ENCODE measurements at places on chromosomes 16 and 17. TPM values are rescaled to one million over a fixed set of nuclear protein-coding genes. Genes with fewer than 3 reads are reported as not detected.

- no peaks in the 10 kb centered on the region for H3K27me3 ChIP-seq
- H3K4me1 ChIP-seq = no peaks in the 10 kb centered on the region
- H3K4me3 ChIP-seq = no peak overlapping the region
- no peaks in the 10 kb centered on the region for H3K36me3 ChIP-seq
- no peak for DNase-seq
Observed at GRCh38 chr17:60798576-60798975, 120.9 kb downstream of the BCAS3 start.

DNA sequence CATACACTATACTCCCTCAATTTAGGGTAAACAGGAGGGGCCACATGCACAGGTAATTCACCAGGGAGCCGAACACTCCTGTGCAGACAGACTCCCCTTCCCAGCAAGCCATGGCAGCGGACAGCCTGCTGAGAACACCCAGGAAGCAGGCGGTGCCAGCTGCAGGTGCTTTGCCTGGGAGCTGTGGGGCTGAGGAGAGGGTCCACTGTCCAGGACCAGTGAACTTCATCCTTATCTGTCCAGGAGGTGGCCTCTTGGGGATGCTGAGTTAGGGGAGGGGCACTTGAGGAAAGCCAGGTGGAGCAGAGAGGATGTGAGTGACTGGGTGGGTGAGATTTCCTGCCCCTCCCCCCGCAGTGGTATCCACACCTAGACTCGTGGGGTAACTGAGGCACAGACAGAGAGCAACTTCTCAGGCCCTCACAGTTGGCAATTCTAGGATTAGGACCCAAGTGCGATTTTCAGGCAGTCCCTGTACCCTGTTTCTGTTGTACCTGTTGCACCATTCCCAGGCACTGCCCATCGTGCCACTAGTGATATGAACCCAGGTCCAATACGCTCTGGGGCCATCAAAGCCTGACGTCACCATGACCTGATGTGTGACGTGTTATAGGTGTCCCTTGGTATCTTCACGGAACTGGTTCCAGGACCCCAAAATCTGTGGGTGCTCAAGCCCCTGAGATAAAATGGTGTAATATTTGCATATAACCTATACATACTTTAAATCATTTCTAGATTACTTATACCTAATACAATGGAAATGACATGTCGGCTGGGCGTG is 1.2 kb downstream of the GRN start:
- H3K36me3 ChIP-seq = no peaks in the 10 kb centered on the region
- no peaks in the 10 kb centered on the region for H3K27me3 ChIP-seq
- peak overlapping the region; percentile 89 for H3K4me3 ChIP-seq
- peaks cover 10% of the 10 kb centered on the region for H3K4me1 ChIP-seq

GRCh38 chr16:58116529-58116928 is 12.7 kb downstream of the CFAP20 start:
- H3K36me3 ChIP-seq = peaks cover 32% of the 10 kb centered on the region
- H3K4me1 ChIP-seq = peaks cover 10% of the 10 kb centered on the region
- H3K4me3 ChIP-seq = no peak overlapping the region
- no peaks in the 10 kb centered on the region for H3K27me3 ChIP-seq
- no peak overlapping the region for H3K27ac ChIP-seq
- no peak for DNase-seq

DNA sequence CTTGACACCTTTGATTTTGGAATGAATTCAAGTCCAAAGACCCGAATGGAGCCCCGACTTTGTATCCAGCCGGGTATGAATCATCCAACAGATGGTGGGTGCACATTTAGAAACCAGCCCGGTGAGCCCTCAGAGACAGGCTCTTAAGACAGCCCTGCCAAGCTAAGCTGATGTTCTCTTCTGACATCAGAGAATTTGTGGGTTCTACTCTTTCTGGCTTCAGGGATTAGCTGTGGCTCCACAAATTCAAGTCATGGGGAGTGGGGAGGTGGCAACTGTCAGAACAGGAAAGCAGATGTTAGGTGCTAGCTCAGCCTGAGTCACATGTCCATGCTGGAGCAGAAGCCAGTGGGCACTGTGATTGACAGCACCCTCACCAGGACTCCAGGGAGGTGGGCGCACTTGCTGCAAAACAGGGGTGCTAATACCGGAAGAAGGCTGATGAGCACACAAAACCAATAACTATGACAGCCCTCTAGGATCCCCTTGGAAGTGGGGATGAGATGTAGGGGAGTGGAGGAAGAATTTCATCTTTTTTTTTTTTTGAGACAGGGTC is 31.4 kb upstream of the XYLT2 start:
- no peaks in the 10 kb centered on the region for H3K4me1 ChIP-seq
- H3K4me3 ChIP-seq = no peak overlapping the region
- H3K27me3 ChIP-seq = no peaks in the 10 kb centered on the region
- no peaks in the 10 kb centered on the region for H3K36me3 ChIP-seq
- no peak overlapping the region for H3K27ac ChIP-seq

- no peak overlapping the region for H3K4me3 ChIP-seq
- no peak for DNase-seq
- no peaks in the 10 kb centered on the region for H3K36me3 ChIP-seq
- H3K27me3 ChIP-seq = no peaks in the 10 kb centered on the region
- H3K4me1 ChIP-seq = no peaks in the 10 kb centered on the region
- H3K27ac ChIP-seq = no peak overlapping the region
Observed at GRCh38 chr17:66555605-66556004, 253.2 kb downstream of the PRKCA start.

DNA sequence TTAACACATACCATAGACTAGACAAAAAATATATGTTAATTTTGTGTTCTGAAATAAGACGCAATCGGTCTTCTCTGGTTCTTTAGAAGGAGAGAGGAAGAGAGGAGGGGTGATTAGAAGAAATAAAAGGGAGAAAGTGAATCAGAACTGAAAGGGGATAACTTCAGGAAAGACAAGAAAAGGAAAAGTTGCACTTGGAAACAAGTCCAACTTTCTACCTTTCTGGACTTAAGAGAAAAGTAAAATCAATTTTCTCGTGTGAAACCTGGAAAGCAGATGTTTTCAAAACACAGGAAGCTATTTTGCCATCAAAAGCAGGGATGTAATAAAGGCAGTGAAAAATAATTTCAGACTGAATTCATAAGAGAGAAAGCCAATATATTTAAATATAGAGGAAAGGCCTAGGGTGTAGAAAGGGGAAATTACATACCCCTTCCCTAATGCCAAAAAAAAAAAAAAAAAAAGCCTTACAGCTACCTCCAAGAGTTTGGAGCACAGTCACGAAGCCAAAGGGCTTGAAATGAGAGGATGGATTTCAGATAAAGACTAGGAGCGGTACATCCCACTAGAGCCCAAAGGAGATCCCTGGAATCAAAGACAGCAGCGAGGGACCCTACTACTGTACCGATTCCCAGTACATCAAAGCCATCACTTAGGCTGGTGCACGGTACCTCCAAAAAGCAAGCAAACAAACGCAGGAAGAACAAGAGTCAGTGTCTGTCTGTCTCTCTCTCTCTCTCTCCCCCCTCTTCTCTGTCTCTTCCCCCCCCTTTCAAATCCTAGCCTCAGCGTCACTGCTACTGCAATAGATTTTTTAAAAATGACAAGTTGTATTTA is 12.1 kb upstream of the ZFHX3 start:
- no peaks in the 10 kb centered on the region for H3K36me3 ChIP-seq
- H3K27me3 ChIP-seq = peaks cover 37% of the 10 kb centered on the region
- no peak for DNase-seq
- H3K4me3 ChIP-seq = no peak overlapping the region
- no peak overlapping the region for H3K27ac ChIP-seq

- H3K36me3 ChIP-seq = no peaks in the 10 kb centered on the region
- no peaks in the 10 kb centered on the region for H3K4me1 ChIP-seq
- no peak overlapping the region for H3K4me3 ChIP-seq
- H3K27ac ChIP-seq = no peak overlapping the region
Observed at GRCh38 chr17:70110443-70110880, 35.4 kb downstream of the KCNJ16 start.

DNA sequence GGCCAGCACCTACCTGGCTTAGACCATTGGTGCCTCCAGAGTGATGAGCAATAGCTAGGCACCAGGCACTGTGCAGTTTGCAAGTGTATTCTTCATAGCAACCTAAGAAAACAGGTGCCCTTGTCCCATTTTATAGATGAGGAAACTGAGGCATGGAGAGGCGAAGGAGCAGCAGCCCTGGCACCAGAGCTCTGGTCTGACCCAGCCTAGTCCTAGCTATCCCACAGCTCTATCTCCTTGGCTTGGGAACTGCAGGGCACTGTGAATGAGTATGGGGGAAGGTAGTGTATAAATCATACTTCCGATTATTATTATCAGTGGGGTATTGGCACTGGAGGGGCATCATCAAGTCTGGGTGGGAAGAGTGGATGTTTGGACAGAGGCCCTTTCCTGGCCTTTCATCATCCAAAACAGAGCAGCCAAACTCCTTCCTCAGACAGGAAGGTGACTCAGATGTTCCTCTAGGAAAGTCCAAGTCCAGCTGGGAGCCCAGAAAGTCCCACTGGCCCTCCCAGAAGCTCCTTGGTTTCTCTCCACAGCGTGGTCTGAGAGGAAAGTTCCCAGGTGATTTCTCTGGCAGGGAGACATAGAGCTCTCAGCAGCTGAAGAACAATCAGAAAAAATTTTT is 32.0 kb upstream of the PLLP start:
- no peaks in the 10 kb centered on the region for H3K36me3 ChIP-seq
- peaks cover 5% of the 10 kb centered on the region for H3K4me1 ChIP-seq
- H3K27me3 ChIP-seq = no peaks in the 10 kb centered on the region
- no peak for DNase-seq

GRCh38 chr17:75090871-75091854 is 3.4 kb downstream of the SLC16A5 start:
- no peak overlapping the region for H3K4me3 ChIP-seq
- DNase-seq = no peak
- H3K27me3 ChIP-seq = no peaks in the 10 kb centered on the region

DNA sequence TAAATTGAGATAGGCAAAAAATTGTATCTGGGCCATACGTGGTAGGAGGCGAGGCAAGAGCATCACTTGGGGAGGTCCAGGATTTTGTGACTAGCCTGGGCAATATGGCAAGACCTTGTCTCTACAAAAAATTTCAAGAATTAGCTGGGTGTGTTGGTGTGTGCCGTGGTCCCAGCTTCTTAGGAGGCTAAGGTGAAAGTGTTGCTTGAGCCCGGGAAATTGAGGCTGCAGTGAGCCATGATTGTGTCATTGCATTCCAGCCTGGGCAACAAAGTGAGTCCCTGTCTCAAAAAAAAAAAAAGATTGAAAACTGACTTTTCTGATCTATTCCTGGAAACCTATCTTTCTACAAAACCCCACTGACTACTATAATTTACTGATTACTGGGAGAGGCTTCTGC is 26.7 kb downstream of the CDK12 start:
- no peaks in the 10 kb centered on the region for H3K4me1 ChIP-seq
- peaks cover 7% of the 10 kb centered on the region for H3K36me3 ChIP-seq
- no peak overlapping the region for H3K27ac ChIP-seq
- no peaks in the 10 kb centered on the region for H3K27me3 ChIP-seq
- DNase-seq = no peak

GRCh38 chr17:22600644-22601298 is 908.4 kb downstream of the KCNJ18 start:
- no peak overlapping the region for H3K4me3 ChIP-seq
- H3K27ac ChIP-seq = no peak overlapping the region
- no peaks in the 10 kb centered on the region for H3K4me1 ChIP-seq
- H3K27me3 ChIP-seq = no peaks in the 10 kb centered on the region
- DNase-seq = no peak

GRCh38 chr17:76772842-76773525 is 35.1 kb downstream of the MFSD11 start:
- DNase-seq = peak; percentile 78
- H3K4me3 ChIP-seq = peak overlapping the region; percentile 26
- H3K4me1 ChIP-seq = peaks cover 13% of the 10 kb centered on the region
- peaks cover 17% of the 10 kb centered on the region for H3K36me3 ChIP-seq

GRCh38 chr17:12973496-12974004 is 44.3 kb downstream of the ELAC2 start:
- no peaks in the 10 kb centered on the region for H3K36me3 ChIP-seq
- no peak for DNase-seq
- no peak overlapping the region for H3K27ac ChIP-seq
- H3K4me3 ChIP-seq = no peak overlapping the region
- H3K4me1 ChIP-seq = no peaks in the 10 kb centered on the region
- H3K27me3 ChIP-seq = no peaks in the 10 kb centered on the region

DNA sequence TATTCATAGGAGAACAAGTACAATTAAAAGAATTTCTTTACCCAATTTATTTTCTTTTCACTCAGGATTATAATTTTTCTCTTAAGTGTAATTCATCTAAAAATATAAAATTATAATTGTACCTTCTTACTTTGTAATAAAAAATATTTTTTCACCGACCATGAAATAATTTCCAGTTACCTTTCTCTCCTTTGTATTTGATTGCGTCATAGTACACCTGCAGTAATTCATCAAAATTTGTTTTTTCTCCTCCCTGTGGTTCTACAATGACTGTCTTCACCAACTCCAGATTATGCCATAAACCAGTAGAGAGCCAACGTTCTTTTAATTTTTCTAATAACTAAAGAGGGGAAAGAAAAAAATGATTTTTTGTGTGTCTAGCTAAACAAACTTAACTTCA is 119.1 kb downstream of the BRIP1 start:
- no peaks in the 10 kb centered on the region for H3K36me3 ChIP-seq
- H3K27ac ChIP-seq = no peak overlapping the region
- no peak for DNase-seq
- H3K4me1 ChIP-seq = no peaks in the 10 kb centered on the region
- no peaks in the 10 kb centered on the region for H3K27me3 ChIP-seq
- no peak overlapping the region for H3K4me3 ChIP-seq

GRCh38 chr17:3835410-3836229 is 10.4 kb downstream of the NCBP3 start:
- H3K4me3 ChIP-seq = no peak overlapping the region
- no peaks in the 10 kb centered on the region for H3K4me1 ChIP-seq
- H3K27ac ChIP-seq = no peak overlapping the region
- DNase-seq = no peak
- H3K36me3 ChIP-seq = peaks cover 23% of the 10 kb centered on the region
- no peaks in the 10 kb centered on the region for H3K27me3 ChIP-seq

- no peak overlapping the region for H3K4me3 ChIP-seq
- no peak for DNase-seq
- no peaks in the 10 kb centered on the region for H3K4me1 ChIP-seq
- H3K36me3 ChIP-seq = no peaks in the 10 kb centered on the region
- H3K27me3 ChIP-seq = no peaks in the 10 kb centered on the region
- no peak overlapping the region for H3K27ac ChIP-seq
Observed at GRCh38 chr17:75615301-75615700, 17.9 kb upstream of the SMIM5 start.

GRCh38 chr17:58452738-58453137 is 35.4 kb upstream of the RNF43 start:
- no peak for DNase-seq
- no peak overlapping the region for H3K4me3 ChIP-seq
- no peak overlapping the region for H3K27ac ChIP-seq
- H3K36me3 ChIP-seq = no peaks in the 10 kb centered on the region
- no peaks in the 10 kb centered on the region for H3K4me1 ChIP-seq
- no peaks in the 10 kb centered on the region for H3K27me3 ChIP-seq

GRCh38 chr17:9271989-9272388 is 250.7 kb downstream of the NTN1 start:
- no peaks in the 10 kb centered on the region for H3K4me1 ChIP-seq
- no peak for DNase-seq
- H3K27ac ChIP-seq = no peak overlapping the region
- no peaks in the 10 kb centered on the region for H3K27me3 ChIP-seq
- no peak overlapping the region for H3K4me3 ChIP-seq
- H3K36me3 ChIP-seq = no peaks in the 10 kb centered on the region

GRCh38 chr16:57883953-57884654 is 81.8 kb upstream of the KIFC3 start:
- H3K27ac ChIP-seq = no peak overlapping the region
- no peak overlapping the region for H3K4me3 ChIP-seq
- H3K27me3 ChIP-seq = peaks cover 23% of the 10 kb centered on the region
- DNase-seq = no peak

The NEK8 gene
- polyA plus RNA-seq = 2.5 TPM

The PRR35 gene
- not detected for polyA plus RNA-seq

The RHBDL3 gene
- not detected for polyA plus RNA-seq
